ENCODE measurements at places on chromosomes 3 and 15.
A peak's percentile ranks its signal among the peaks of the same experiment; 100 is the strongest.

DNA sequence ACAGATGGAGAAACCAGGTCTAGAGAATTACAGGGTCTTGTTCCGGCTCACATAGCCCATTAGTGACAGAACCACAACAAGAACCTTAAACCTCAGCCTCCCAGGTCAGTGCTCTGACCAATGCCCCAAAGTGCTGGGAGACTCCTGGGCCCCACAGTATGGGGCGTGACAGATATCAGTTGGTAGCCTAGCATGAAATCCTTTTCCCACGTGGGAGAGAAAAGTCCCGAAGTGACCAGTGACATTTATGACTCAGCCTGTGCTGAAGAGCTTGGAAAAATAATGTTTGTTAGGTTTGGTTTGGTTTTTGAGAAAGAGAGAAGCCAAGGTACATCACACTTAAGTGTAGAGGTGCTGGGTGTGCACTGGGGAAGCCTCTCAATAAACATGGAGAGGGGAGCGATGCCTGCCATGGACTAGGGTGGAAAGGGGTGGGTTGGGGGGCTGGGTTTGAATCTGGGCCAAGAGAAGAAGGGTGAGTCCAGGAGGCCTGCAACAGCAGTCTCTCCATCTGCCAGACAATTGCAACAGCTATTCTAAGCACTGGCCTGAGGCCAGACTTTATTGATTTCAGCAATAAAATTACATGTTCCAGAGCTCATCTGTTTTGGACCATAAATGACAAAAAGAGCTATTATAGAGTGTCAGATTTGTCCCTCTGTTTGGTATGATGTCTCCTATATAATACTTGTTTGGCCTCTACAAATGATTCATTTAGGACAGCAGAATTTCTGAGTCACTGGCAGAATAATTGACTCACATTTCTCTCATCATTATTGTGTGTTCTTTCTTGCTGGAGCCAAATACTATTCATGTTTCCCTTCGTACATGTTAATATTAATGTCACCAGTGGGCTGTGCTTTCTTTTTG is 43.4 kb downstream of the C2CD4A start:
- DNase-seq = peak; percentile 65

- DNase-seq = peak; percentile 69
Measured at GRCh38 chr15:88613074-88613944, 7.8 kb upstream of the AEN start.

DNA sequence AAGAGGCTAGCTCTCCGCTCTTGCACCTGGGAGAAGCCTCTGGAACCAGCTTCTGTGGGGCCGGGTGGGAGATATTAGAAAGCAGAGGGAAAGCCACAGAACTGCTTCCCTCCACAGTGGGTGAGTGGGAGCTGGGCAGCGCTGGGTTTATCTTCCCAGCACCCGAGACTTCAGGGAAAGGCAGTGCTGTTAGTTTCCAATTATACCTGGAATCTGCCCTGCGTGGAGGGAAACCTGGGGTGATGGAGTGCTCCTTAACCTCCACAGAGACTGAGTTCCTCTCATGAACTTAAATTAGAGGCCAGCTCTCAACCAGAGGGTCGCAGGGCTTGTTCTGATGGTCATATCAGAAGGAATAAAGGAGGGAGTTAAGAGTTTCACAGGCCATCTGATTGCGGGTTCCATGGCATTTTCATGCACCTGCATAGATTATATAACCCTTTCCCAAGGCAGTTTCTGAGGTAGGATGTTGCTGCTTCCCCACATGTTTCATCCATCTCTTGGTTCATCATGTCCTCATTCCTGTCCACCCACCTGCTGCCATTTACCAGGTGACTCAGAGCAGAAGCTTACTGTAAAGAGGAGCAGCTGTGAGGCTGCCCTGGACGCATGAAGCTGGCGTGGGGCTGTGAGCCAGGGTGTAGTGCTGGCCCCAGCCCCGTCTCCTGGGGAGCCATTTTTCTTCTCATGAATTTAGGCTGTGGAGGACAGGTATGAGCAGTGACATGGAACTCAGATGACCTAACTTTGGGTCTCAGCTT is 42.5 kb downstream of the CA12 start:
- DNase-seq = no peak

- DNase-seq = peak; percentile 8
Measured at GRCh38 chr3:141782386-141782932, 19.3 kb downstream of the GRK7 start.

DNA sequence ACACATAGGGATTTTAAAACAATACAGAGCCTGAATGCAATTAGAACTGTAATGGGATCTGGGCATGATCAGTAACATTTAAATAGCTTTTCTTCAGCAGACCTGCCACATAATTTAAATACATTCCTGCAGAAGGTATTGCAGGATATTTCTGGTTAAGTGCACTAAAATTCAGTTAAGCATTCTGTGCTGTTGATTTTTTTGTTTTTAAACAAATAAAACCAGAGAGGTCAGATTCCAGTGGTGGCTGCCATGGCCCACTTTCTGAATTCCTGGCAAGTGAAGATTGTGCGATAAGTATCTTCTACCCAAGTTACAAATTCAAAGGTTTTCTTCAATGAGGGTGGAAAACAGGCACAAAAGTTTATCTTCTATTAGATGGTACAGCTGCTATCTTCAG is 98.7 kb downstream of the RAP2B start:
- no peak for DNase-seq

GRCh38 chr3:156404217-156404616 is 150.7 kb downstream of the SSR3 start:
- no peak for DNase-seq

- DNase-seq = no peak
Measured at GRCh38 chr3:134274571-134274970, 23.9 kb upstream of the RYK start.

DNA sequence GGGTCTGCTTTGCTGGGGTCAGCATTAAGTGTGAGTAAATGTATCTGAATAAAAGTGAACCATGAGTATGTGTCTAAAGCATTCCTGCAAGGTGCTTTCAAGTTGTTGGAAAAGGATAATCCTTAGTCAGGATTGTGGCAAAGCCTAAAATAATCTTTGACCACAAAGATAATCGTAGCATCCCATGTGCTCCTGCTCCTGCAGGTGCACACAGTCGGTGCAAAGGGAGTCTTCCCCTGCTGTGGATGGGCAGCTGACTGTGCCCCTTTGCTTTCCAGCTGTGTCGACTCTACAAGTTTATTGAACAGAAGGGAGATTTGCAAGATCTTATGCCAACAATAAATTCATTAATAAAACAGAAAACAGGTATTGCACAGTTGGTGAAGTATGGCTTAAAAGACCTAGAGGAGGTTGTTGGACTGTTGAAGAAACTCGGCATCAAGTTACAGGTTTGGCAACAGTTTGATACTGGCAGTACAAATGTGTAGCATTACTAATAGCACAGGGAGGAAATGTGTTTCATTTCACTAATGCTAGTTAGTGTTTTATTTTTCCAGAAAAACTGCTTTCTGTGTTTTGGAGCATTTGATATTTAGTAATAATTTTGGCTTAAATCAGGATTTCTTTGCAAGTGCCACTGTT is 22.6 kb downstream of the SRP14 start:
- DNase-seq = no peak

DNA sequence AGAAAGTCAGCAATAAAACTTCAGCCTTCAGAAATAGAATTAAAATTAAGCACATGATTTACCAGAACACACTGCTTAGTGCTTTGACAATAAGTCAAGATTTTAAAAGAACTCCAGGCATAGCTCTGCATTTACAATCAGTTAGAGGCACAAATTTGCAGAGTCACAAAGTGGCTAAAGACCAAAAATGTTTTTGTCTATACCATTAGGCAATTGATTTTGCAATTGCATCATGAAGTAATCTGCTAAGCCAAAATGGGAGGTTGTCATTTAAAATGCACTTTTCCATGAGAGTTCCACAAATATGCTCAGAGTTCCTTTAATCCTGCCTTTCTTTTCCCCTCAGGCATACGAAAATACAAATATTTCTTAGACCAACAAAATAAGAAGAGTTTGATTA is 10.1 kb upstream of the DCP1A start:
- no peak for DNase-seq

- peak; percentile 35 for DNase-seq
Measured at GRCh38 chr3:31157047-31157694, 262.7 kb upstream of the GADL1 start.

GRCh38 chr3:137420198-137420995 is 343.7 kb upstream of the SOX14 start:
- DNase-seq = no peak

GRCh38 chr3:194592798-194593752 is 40.1 kb downstream of the TMEM44 start:
- DNase-seq = peak; percentile 99

- peak; percentile 65 for DNase-seq
Measured at GRCh38 chr3:31014317-31015040, 120.0 kb upstream of the GADL1 start.

- no peak for DNase-seq
Measured at GRCh38 chr3:535566-536416, 339.2 kb downstream of the CHL1 start.

DNA sequence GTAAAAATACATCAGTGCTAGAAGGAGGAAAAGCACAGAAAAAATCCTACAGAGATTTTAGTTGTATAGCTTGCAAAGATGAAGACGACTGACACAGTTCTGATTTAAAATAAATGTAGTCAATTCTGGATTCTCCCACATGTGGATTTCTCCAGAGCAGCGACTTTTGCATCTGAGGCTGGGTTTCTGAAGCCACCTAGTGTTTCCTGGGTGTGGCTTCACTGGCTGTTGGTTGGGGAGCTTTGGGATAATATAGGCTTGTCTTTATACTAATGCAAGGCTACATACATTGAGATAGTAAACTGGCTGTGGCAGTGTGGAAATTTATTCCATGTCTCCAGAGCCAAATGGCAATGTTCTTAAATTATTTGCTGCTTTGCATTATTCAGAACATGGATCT is 158.1 kb upstream of the FEZF2 start:
- DNase-seq = no peak

GRCh38 chr3:149085828-149086231 is 503 bp downstream of the HLTF start:
- peak; percentile 20 for DNase-seq

- no peak for DNase-seq
Measured at GRCh38 chr3:53240989-53241972, 14.5 kb downstream of the TKT start.

DNA sequence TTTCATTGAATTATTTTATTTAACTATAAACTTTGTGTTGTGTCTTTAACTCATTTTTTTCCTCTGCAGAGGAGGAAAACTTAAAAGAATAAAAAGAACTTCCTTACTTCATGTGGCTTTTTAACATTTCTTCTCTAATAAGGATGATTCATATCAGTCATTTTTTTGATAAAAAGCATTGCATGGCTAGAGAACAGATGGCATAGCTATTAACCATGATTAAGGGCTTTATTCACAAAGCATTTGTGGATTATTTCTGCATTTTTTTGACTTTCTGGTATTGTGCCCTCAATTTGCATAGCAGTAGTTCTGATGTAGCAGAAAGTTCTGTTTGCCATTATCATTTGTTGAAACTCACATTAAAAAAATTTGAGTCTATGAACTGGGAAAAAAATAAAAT is 540.8 kb downstream of the SI start:
- DNase-seq = no peak

- DNase-seq = no peak
Measured at GRCh38 chr15:51667478-51667877, 13.8 kb upstream of the SCG3 start.

DNA sequence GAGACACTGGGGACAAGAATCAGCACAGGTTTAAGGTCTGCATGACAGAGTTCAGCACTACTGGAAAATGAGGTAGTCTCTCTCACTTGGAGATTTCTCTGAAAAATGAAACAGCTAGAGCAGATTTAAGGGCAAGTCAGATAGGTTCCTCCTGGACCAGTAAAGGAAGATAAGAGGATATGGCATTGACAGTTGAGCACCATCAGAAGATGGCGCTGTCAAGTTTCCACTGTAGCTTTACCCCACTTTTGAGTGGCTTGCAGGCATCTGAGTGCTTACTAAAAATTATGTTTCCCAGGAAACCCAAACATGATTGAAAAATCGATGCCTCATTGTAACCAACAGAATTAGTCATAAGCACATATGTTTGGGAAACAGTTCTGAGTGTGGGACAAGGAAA is 407.2 kb upstream of the UBE2E2 start:
- no peak for DNase-seq

GRCh38 chr15:68389936-68390817 is 41.8 kb downstream of the ITGA11 start:
- DNase-seq = peak; percentile 73

GRCh38 chr3:39724233-39724846 is 85.1 kb upstream of the MYRIP start:
- no peak for DNase-seq

DNA sequence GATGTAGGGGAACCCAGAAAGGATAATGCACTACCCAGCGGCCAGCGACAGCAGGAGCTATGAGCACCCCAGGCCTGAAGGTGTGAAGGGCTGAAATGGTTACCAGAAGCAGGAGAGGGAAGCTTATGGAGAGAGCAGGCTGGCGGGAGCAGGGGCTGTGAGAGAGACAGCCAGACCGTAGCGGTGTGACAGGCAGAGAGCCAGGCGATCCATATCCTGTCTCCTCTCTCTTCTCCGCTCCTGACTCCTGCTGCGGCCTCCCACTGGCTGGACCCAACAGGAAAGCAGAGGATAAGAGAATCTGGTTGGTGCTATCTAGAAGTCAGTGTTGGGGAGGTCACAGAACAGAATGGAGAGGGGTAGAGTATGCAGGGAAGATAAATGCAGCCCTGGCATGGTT is 49.9 kb downstream of the BTD start:
- no peak for DNase-seq

- DNase-seq = no peak
Measured at GRCh38 chr3:17119201-17120072, 234.7 kb downstream of the PLCL2 start.

- DNase-seq = no peak
Measured at GRCh38 chr3:169815590-169816150, 3.0 kb upstream of the LRRC34 start.

GRCh38 chr3:23574822-23575315 is 230.9 kb upstream of the UBE2E1 start:
- DNase-seq = no peak

GRCh38 chr15:47129033-47129432 is 588.3 kb upstream of the SEMA6D start:
- DNase-seq = no peak

DNA sequence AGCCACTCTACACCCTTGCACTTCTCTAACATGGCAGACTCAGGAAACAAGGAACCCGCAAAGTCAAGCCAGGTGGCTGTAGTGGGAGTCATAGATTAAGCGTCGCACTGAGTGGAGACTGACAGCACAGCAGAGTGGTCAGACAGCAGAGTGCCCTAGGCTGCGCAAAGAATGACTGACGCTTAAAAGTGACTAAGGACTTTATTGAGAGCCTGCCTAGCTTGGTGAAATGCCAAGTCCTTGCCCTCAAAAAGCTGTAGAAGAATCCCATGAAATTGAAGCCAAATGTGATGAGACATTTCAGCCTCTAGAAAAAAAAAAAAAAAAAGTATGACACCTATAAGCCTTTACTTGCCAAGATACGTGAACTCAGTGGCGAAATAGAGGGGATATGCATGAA is 30.2 kb downstream of the NCEH1 start:
- no peak for DNase-seq

DNA sequence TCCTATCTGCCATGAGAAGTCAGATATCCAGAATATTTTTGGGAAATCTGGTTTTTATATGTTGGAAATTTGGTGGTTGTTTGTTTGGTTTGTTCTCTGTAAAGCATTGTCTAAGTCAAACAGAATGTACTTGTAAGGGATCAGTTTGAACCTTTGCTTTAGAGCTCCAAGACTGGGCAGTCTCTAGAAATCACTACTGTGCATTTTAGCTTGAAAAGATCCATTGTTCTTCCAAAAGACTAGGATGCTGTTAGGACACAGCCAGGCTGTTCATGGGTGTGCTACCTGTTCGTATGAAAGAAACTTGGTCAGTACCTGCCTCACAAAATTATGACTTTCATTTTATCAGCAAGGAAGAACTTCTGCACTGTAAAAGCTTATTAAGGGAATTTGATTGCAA is 182.6 kb downstream of the WDR72 start:
- DNase-seq = no peak
